ENCODE measurements at places on chromosomes 2 and 18.

DNA sequence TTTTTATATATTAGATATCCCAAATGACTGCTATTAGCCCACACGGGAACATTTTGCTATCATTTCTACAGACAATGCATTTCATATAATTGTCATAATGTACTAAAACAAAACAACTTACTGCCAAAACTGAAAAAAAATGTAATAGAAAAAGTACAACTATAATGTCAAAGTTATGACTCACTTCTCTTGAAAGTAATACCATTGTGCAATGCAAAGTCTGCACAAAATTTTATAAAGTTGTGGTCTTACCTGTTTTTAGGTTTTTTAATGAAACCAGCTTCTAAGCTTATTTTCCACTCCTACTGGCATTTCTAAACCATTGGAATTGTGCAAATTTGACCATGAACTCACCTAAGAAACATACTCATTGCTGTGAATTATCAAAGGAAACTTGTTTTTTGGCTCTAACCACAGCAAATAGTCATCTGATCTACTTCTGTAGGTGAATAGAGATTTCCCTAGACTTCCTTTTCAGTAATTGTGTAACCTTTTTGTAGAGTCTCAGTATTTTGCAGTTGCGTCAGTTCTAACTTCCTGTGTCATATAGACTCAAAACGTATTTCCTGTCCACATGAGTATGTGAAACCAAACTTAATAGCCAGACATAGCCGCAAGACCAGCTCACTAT lies 31.9 kb upstream of the TFPI start:
- DNase-seq: no peak

DNA sequence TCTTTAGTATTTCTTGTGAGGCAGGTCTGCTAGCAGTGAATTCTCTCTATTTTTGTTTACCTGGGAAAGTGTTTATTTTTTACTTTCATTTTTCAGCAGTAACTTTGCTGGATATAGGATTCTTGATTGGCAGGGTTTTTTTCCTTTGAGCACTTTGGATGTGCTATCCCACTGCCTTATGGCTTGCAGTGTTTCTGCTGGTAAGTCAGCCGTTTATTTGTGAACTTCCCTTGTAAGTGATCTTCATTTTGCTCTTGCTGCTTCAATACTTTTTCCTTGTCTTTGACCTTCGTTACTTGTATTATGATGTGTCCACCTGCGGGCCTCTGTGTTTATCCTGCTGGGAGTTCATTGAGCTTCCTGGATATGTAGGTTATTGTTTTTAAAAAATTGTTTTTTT lies 54.7 kb downstream of the SLC66A2 start:
- no peak for DNase-seq

- no peak for DNase-seq
These were observed 27.8 kb upstream of the DARS1 start for GRCh38 chr2:136013136-136013685.

GRCh38 chr2:178905261-178905660 lies 98.0 kb upstream of the TTN start:
- no peak for DNase-seq

DNA sequence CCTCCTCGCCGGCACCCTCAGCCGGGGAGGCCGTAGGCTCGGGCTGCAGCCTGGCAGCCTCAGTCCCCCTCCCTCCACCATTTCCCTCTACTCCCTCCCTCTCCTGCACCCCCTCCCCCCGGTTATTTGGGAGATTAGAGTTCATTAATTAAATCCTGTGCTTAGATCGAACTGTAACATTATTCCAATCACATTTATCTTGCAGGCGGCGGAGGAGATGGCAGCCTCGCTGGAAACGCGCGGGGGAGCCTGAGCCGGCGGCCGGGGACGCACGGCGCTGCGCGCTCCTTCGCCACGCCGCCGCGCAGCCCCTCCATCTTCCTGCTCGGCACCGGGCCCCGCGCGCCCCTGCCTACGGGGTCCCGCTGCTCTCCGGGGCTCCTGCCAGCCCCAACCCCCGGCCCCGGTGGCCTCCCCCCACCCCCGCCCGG lies at the start of gene ST8SIA3:
ST8SIA3 (plus strand) TSS at position 287 of the 431 bp plus-strand sequence. CDS start 290 bp downstream, outside the sequence.
- DNase-seq: no peak

DNA sequence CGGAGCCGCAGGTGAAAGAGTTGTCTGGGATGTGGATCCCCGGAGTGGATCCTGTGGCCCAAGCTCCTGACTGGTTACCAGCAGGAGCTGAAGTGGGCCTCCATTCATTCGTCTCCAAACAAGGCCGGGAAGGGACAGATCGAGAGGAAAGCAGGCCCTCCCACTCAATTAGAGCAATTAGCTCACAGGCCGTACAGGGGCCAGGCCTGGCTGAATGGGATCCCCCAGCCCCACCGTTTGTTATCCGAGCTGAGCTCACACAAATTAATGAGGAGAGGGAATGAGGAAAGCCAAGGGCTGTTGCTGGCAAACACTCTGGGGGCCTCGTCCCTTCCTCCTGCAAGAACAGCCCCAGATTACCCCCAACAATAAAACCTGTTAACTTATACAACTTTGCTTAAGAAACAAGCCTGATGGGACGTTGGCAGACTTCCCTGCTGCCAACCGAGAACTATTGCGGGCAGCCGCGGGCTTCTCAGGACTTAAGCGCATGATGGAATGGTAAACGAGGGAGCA lies 338.0 kb downstream of the BCL11A start:
- no peak for DNase-seq

- no peak for DNase-seq
These were observed 50.6 kb upstream of the EML6 start for GRCh38 chr2:54672590-54673456.

GRCh38 chr2:238866656-238867277 lies 18.9 kb downstream of the TWIST2 start:
- no peak for DNase-seq

- no peak for DNase-seq
These were observed 29.7 kb upstream of the ALLC start for GRCh38 chr2:3628241-3628679.

DNA sequence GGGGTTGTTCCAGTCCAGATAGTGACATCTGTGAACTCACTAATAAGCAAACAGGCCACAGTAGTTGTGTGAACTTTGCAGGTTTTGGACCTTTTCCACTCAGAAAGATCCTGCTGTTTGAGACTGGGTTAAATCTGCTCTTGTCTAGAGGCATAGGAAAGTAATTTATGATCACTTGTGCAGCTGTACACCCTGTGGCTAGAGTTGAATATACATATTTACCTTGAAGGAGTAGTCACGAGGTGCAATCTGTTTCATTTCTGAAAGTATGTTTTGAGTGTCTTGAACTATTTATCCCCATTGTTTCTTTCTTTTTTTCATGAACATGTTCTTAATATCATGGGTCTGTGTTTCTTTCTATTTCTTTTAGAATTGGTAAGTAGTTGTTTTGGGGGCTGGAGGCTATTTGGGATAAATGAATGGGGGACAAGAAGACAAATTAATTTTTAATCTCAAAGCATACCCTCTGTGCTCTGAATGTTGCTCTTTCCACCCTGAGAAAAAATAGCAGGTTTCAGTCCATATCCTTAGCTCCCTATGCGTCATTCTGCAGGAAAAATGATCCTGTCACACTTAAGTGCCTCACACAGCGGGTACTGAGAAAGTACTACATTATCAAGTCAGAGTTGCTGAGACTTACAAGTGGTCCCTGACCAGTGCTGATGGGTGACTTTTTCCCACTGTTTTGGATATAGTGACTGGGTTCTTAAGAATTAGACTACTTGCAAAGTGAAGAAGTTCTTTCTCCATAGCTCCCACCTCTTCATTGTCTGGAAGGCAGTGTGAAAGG lies 28.2 kb downstream of the DCC start:
- no peak for DNase-seq

GRCh38 chr2:20440001-20440560 lies 6.8 kb upstream of the RHOB start:
- no peak for DNase-seq

DNA sequence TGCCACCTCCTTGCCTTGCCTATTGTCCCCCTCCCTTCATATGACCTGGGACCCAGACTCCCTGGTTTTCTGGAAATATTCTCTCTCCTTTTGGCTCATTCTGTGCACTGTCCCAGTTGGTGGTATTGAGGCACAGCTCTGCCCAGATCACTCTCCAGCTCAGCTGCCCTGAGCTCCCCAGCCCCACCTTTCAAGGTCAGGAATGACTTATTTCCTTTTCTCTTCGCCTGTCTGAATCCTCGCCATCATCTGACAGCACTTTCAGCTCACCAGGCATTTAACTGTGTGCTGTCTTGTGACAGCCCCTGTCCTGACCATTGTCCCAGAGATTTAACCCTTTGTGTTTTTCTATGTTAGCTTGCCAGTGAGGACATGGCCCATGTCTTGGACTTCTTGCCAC lies 133.0 kb downstream of the MSH2 start:
- no peak for DNase-seq

- DNase-seq: no peak
These were observed 43.3 kb downstream of the NBAS start for GRCh38 chr2:15517793-15518192.
